ENCODE measurements at places on chromosomes 3 and 15. TPM values are rescaled to one million over a fixed set of nuclear protein-coding genes. Genes with fewer than 3 reads are reported as not detected.

DNA sequence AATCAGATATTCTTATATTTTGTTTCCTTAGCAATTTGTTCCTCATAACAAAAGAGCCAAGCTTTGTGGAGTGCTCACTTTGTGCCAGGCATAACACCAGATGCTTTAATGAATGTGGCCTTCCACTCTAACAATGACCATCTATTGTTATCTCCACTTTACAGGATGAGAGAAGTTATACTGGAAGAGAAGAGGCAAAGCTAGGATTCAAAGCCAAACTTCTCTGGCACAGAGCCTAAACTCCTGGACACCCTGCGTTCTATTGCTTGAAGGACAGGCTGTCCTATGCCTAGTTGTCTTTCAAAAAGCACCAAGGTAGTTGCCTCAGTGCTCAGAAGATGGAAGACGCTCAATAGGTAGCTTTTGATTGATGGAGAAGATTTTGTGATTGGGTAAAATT lies 123.2 kb upstream of the FEZF2 start:
- H3K4me3 ChIP-seq, result no peak overlapping the region
- H3K4me1 ChIP-seq, result no peaks in the 10 kb centered on the region
- DNase-seq, result no peak
- H3K27me3 ChIP-seq, result no peaks in the 10 kb centered on the region

DNA sequence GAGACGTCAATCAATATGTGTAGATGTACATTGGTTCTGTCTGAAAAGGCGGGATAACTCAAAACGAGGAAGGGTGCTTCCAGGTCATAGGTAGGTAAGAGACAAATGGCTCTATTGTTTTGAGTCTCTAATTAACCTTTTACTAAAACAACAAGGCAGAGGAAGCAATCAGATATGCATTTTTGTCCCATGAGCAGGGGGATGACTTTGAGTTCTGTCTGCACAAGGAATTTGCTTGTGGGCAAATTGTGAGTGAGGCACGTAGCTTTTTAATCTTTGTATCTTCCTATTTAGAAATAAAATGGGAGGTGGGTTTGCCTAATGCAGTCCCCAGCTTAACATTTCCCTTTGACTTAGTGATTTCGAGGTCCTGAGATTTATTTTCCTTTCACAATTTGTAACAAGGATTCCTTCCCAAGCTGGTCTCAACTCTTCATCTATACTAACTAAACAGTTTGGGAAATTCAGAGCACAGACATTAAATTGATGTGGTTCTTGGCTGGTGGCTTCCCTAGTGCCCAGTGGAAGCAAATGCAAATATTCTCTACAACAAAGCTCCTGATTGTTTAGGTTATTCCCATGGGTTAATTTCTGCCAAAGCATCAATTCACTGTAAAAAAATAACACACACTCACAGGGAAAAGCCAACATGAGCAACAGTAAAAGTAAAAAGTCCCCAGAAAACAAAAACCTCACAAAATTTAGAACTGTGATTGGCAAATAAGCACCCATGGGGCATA lies 738.8 kb upstream of the SGO1 start:
- H3K4me1 ChIP-seq, result no peaks in the 10 kb centered on the region
- H3K4me3 ChIP-seq, result no peak overlapping the region
- no peaks in the 10 kb centered on the region for H3K27me3 ChIP-seq
- H3K27ac ChIP-seq, result no peak overlapping the region

DNA sequence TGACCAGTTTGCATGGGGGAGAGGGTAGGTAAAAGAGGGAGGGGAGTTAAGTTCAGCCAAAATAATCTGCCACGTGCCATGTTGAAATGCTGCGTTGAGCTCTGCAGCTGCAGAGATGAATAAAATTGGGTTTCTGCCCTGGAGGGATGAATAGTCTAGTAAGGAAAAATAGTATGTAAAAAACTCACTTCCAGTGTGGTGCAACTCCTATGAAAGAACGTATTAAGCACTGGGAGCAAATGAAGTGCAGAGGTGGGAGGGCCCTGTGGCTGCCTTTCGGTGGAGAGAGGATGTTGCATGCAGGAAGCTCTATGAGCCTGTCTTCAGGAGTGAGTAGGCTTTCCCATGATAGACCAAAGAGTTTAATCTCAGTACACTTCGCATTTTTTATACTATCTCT lies 8.6 kb downstream of the CEP63 start:
- H3K36me3 ChIP-seq, result peaks cover 3% of the 10 kb centered on the region
- H3K4me3 ChIP-seq, result no peak overlapping the region
- peaks cover 13% of the 10 kb centered on the region for H3K4me1 ChIP-seq
- no peaks in the 10 kb centered on the region for H3K27me3 ChIP-seq

GRCh38 chr15:39365873-39366272 lies 215.0 kb upstream of the THBS1 start:
- no peaks in the 10 kb centered on the region for H3K36me3 ChIP-seq
- no peak overlapping the region for H3K4me3 ChIP-seq
- peaks cover 24% of the 10 kb centered on the region for H3K4me1 ChIP-seq
- no peak for DNase-seq
- no peaks in the 10 kb centered on the region for H3K27me3 ChIP-seq

DNA sequence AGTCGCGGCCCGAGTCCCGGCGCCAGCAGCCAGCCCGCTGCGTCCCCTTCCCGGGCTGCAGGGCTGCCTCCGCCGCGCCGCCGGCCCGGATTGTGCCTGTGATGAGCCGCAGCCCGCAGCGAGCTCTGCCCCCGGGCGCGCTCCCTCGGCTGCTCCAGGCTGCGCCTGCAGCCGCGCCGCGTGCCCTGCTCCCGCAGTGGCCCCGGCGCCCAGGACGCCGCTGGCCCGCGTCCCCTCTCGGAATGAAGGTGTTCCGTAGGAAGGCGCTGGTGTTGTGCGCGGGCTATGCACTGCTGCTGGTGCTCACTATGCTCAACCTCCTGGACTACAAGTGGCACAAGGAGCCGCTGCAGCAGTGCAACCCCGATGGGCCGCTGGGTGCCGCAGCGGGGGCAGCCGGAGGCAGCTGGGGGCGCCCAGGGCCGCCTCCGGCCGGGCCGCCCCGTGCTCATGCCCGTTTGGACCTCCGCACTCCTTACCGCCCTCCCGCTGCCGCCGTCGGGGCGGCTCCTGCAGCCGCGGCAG lies 1.2 kb downstream of the CHST2 start:
- no peak overlapping the region for H3K27ac ChIP-seq
- H3K4me3 ChIP-seq, result peak overlapping the region; percentile 85
- no peaks in the 10 kb centered on the region for H3K36me3 ChIP-seq
- peaks cover 3% of the 10 kb centered on the region for H3K27me3 ChIP-seq
- DNase-seq, result no peak

DNA sequence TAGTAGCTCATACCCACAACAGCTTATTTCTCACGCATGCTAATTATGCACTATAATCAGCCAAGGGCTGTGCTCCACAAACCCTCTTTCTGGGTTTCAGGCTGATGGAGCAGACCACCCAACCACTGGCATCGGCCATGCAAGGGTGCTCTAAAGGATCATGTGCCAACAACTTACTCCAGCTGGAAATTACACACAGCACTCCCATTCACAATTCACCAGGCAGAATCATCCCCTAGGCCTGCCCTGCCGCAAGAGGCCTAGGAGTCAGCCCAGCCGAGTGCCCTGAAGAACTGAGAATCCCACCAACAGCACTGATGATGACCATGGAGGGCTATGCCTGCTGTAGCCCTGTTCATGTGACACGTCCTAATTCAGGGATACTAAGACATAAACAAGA lies 216.2 kb upstream of the CHRNA7 start:
- H3K27ac ChIP-seq, result no peak overlapping the region
- DNase-seq, result no peak
- H3K36me3 ChIP-seq, result no peaks in the 10 kb centered on the region
- no peaks in the 10 kb centered on the region for H3K27me3 ChIP-seq
- no peak overlapping the region for H3K4me3 ChIP-seq

- H3K27me3 ChIP-seq, result peaks cover 20% of the 10 kb centered on the region
- no peaks in the 10 kb centered on the region for H3K36me3 ChIP-seq
- H3K27ac ChIP-seq, result no peak overlapping the region
Observed at GRCh38 chr15:68631601-68632051, 52.8 kb downstream of the CORO2B start.

- no peak overlapping the region for H3K27ac ChIP-seq
- H3K4me1 ChIP-seq, result no peaks in the 10 kb centered on the region
- no peaks in the 10 kb centered on the region for H3K36me3 ChIP-seq
- H3K4me3 ChIP-seq, result no peak overlapping the region
- H3K27me3 ChIP-seq, result no peaks in the 10 kb centered on the region
- no peak for DNase-seq
Observed at GRCh38 chr3:177322881-177323280, 125.6 kb upstream of the TBL1XR1 start.

- no peak overlapping the region for H3K27ac ChIP-seq
- no peaks in the 10 kb centered on the region for H3K36me3 ChIP-seq
- DNase-seq, result no peak
- no peak overlapping the region for H3K4me3 ChIP-seq
- no peaks in the 10 kb centered on the region for H3K27me3 ChIP-seq
Observed at GRCh38 chr3:33001889-33002288, 50.4 kb downstream of the CCR4 start.

- peak; percentile 93 for DNase-seq
- H3K36me3 ChIP-seq, result peaks cover 40% of the 10 kb centered on the region
- peak overlapping the region; percentile 82 for H3K27ac ChIP-seq
- peak overlapping the region; percentile 88 for H3K4me3 ChIP-seq
- no peaks in the 10 kb centered on the region for H3K27me3 ChIP-seq
- peaks cover 37% of the 10 kb centered on the region for H3K4me1 ChIP-seq
Observed at GRCh38 chr15:77069521-77070121, 1.3 kb downstream of the TSPAN3 start.

GRCh38 chr3:37993820-37994638 lies 3.4 kb downstream of the VILL start:
- peaks cover 3% of the 10 kb centered on the region for H3K4me1 ChIP-seq
- no peaks in the 10 kb centered on the region for H3K36me3 ChIP-seq
- DNase-seq, result no peak

- H3K36me3 ChIP-seq, result no peaks in the 10 kb centered on the region
- H3K4me3 ChIP-seq, result no peak overlapping the region
- H3K4me1 ChIP-seq, result peaks cover 14% of the 10 kb centered on the region
- no peak for DNase-seq
Observed at GRCh38 chr15:67601073-67601472, 58.6 kb downstream of the MAP2K5 start.

DNA sequence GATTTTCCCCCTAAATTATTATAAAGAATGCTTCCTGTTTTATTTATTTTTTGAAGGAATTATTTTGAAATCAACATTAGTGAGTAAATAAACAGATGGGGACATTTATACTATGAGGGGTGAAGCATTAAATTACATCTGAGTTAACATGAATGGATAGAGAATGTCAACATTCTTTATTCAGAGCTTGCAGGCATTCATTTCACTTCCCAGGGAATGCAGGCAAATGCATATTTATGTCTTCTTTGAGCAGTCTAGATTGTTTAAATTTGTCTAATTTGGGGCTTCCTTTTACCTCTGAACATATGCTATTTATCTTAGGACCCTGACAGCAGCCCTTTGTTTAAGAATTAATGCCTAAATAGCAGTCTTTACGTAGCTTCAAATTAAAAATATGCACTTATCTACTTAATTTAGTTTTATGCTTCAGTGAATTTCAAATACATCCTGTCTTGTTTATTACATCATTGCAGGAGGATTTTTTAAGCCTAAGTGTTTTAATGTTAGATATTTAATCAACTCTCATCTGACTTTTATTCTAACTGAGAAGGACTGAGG lies 630.5 kb upstream of the LMCD1 start:
- no peak for DNase-seq
- H3K27ac ChIP-seq, result no peak overlapping the region
- no peak overlapping the region for H3K4me3 ChIP-seq
- H3K4me1 ChIP-seq, result no peaks in the 10 kb centered on the region

- no peaks in the 10 kb centered on the region for H3K36me3 ChIP-seq
- no peaks in the 10 kb centered on the region for H3K4me1 ChIP-seq
- DNase-seq, result peak; percentile 84
- H3K27me3 ChIP-seq, result no peaks in the 10 kb centered on the region
- peak overlapping the region; percentile 10 for H3K27ac ChIP-seq
Observed at GRCh38 chr3:125990253-125990970, 21.4 kb downstream of the ROPN1B start.

- H3K27me3 ChIP-seq, result no peaks in the 10 kb centered on the region
- no peaks in the 10 kb centered on the region for H3K36me3 ChIP-seq
- H3K27ac ChIP-seq, result no peak overlapping the region
- no peak overlapping the region for H3K4me3 ChIP-seq
Observed at GRCh38 chr3:125634336-125634950, 39.1 kb upstream of the OSBPL11 start.

DNA sequence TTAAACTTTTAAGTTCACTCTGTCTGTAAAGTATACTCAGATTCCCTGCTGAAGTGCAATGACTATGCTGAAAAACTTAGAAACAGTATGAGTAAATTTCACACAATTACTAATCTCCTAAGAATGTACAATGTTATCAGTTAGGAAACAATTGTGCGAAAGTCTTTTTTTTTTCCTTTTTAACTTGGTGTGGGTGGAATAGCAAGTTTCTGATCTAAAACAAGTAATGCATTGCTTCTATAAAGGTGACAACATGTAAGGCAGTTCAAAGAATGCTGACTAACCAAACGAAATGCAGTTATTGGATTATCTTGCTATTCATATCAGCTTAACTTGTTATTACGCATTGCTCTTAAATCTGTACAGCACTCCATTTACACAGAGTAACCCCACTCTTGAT lies 19.3 kb upstream of the SLC12A8 start:
- peaks cover 22% of the 10 kb centered on the region for H3K36me3 ChIP-seq
- no peaks in the 10 kb centered on the region for H3K4me1 ChIP-seq
- no peak overlapping the region for H3K4me3 ChIP-seq
- H3K27ac ChIP-seq, result no peak overlapping the region
- no peak for DNase-seq

REC114 gene
- not detected for total RNA-seq

TSC22D2 gene
- 37.1 TPM for total RNA-seq

GATM gene
- 232 TPM for total RNA-seq

PLSCR4 gene
- total RNA-seq, result 4.1 TPM

ST3GAL6 gene
- total RNA-seq, result 17.1 TPM

Measured in SJCRH30 (cell line).